ENCODE measurements at places on chromosomes 1 and 21.

DNA sequence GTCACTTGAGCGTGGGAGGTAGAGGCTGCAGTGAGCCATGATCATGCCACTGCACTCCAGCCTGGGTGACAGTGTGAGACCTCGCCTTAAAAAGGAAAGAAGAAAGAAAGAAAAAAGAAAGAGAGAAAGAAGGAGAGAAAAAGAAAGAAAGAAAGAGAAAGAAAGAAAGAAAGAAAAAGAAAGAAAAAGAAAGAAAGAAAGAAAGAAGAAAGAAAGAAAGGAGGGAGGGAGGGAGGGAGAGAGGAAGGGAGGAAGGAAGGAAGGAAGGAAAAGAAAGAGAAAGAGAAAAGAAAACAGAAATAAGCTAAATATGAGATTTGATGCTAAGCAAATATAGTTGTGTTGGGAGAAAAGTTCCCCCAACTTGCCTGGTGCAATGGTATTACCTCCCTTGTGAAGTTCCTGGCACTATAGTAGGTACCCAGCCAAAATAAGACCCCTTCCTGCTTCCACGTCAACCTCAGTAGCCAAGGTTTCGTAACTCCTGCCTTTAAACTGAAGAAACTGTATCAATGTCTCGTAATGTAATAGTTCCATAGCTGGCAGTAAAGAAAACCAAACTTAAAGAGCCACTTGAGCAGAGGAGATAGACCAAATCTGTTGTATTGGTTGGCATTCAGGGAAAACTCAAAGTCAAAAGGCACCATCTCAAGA lies 88.1 kb upstream of the HNRNPU start:
- no peak for DNase-seq

- no peak for DNase-seq
These were observed 107.5 kb downstream of the TIAM1 start for GRCh38 chr21:31236528-31236927.

- DNase-seq = no peak
These were observed 481.8 kb downstream of the USP25 start for GRCh38 chr21:16211339-16212303.

GRCh38 chr1:116911779-116912469 lies 2.2 kb downstream of the PTGFRN start:
- DNase-seq = no peak

- no peak for DNase-seq
These were observed 32.9 kb upstream of the NPPB start for GRCh38 chr1:11891433-11892186.

DNA sequence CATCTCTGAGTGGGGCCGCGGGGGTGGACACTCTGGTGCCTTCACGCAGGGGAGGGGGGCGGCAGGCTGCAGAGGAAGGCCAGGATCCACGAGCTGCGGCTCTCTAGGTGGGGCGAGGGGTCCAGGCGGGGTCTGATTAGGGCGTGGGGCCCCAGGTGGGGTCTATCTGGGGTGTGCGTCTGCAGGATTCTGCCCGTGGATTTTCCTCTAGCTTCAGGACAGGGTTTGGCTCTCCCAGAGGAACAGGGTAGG lies 6.3 kb downstream of the JMJD4 start:
- no peak for DNase-seq

GRCh38 chr1:84509029-84509428 lies 2.6 kb upstream of the GNG5 start:
- no peak for DNase-seq

DNA sequence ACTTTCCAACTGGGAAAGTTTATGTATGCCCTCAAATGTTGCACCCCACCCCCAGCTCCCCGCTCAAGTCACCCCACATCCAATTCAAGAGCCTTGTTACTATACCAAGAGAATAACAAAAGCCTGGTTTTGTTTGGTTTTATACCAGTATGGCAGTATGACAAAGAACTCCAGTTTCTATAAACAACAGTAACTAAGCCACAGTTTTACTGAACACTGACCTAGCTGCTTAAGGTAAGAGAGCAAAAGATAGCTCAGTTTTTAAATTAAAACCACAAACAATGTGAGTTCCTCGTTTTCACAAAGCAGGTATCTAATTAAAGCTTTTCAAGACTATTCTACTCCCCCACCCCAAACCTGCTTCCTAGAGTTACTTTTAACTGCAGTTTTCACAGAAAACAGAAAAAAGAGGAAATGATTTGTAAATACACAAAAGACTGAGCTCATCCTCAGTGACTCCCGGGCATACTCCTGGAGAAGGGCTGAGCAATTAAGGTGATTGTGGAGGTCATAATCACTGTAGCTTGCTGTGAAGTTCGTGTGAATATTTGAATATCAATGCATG lies 59.3 kb upstream of the LHX8 start:
- no peak for DNase-seq

DNA sequence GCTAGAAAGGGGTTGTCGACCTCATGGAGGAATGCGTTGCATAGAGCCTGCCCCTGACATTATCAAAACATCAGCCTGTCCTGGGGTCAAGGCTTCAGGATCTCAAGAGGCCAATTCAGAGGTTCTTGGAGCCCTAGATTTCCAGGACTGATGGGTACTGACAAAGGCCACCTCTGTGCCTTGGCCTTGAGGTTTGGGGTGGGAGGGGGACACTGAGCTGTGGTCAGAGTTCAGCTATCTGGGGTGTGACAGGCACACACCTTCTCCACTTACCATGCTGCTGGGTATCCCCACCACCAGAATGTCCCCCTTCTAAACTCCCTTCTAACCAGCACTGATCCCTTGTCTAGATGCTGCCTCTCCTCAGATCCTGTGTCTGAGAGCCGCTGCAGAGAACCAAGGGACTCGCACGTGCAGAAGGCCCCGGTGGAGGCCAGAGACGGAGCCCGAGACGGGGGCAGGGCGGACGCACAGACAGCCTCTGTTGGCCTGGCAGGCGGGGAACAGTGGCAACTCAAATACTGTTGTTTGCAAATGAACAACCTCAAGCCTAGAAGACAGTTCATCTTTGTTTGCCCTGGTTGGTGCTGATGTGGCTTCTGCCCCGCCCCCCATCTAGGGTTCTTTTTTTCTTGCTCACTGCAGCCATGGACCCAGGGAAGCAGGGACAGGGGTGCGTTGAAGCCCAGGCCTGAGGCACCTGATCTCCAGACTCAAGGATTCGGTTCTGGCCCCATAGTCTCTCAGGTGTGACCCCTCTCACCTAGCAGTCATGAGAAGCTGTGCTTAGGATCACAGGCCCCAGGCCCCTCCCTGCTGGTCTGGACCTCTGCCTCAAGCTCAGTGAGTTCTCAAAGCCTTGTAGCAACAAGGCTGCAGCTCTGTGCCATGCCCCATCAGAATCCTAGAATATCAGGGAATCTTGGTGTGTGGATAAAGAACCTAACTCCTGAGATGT lies 28.1 kb upstream of the CSF1 start:
- no peak for DNase-seq
